Cortex of kidney (tissue), 1 donor: ENCODE measurements at places on chromosomes 5 and 9.

GRCh38 chr5:53481159-53481886 is 894 bp downstream of the FST start:
- no peak for DNase-seq

GRCh38 chr5:93342563-93343061 is 238.4 kb downstream of the NR2F1-AS1 start:
- no peak for DNase-seq

- DNase-seq, result no peak
These were observed 201.2 kb downstream of the ACTL7B start for GRCh38 chr9:108654566-108654965.

DNA sequence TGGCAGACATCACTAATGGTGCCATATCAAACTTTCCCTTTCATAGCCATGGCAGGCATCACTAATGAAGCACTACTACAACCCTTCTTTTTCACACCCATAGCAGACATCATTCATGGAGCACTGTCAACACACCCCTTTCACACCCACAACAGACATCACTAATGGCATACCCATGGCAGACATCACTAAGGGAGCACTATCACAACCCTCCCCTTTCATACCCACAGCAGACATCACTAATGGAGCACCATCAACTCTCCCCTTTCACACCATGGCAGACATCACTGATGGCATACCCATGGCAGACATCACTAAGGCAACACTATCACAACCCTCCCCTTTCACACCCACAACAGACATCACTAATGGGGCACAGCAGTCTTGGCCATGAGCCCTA is 33.7 kb downstream of the LAMC3 start:
- no peak for DNase-seq

- no peak for DNase-seq
These were observed 29.2 kb downstream of the ROR2 start for GRCh38 chr9:91920630-91921350.

GRCh38 chr9:96163161-96163560 is 138.8 kb downstream of the HSD17B3 start:
- no peak for DNase-seq

DNA sequence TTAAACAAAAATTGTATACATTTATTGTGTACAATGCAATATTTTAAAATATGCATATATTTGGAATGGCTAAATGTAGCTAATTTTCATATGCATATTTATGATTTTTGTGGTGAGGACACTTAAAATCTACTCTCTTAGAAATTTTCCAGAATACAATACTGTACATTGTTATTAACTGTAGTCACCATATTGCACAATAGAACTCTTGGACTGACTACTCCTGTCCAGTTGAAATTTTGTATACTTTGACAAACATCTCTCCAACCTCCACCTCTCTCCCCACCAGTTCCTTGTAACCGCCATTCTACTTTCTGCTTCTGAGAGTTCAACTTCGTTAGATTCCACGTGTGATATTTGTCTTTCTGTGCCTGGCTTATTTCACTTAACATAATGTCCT is 49.2 kb upstream of the TAF11L2 start:
- DNase-seq, result no peak

- no peak for DNase-seq
These were observed 461.5 kb downstream of the ANXA1 start for GRCh38 chr9:73613092-73613701.

DNA sequence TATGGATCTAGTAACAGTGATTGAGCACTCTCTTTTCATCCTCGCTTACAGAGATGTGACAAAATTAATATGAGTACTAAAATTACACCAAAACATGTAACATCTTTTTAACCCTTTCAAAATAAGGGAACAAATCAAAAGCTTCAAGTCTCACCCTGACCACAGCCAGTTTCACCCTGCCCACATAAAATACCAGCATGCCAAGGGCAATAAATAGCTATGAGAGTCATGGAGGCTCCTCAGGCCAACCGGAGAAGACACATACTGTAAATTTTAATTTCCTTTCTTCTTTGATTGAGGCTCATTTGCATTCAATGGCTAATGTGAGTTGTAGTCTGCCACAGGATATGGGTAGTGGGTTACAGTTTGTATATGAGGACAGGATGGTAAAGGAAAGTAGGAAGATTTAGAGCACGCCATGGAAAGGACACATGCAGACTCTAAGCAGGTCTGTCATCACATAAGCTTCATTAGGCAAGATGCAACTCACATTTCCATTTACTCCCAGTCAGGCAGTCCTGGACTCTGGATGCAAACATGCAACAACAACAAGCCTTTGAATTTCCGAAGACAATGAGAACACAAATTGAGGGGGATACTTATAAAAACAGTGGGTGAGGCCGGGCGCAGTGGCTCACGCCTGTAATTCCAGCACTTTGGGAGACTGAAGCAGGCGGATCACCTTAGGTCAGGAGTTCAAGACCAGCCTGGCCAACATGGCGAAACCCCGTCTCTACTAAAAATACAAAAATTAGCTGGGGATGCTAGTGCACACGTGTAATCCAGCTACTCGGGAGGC is 11.3 kb downstream of the IL4 start:
- no peak for DNase-seq

GRCh38 chr5:81427566-81427965 is 33.6 kb upstream of the ACOT12 start:
- no peak for DNase-seq

DNA sequence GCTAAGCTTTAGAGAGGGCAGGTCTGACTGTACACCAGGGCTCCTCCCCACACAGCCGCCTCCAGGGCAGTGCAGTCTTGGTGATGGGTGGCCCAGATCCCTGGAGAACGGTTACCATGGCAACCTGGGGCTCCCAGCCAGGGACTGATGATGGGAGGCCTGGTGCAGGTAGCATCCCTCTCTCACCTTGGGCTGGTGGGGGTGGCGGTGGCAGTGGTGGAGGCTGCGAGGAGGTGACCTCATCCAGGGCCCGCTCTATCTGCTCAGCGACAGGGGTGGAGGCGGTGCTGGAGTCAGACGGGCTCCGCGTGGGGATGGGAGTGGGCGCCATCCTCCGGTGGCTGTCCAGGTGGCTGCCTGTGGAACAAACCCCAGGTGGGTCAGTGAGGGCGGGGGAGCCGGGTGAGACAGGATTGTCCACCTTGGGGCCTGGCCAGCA is 12.3 kb downstream of the PRR7 start:
- no peak for DNase-seq

DNA sequence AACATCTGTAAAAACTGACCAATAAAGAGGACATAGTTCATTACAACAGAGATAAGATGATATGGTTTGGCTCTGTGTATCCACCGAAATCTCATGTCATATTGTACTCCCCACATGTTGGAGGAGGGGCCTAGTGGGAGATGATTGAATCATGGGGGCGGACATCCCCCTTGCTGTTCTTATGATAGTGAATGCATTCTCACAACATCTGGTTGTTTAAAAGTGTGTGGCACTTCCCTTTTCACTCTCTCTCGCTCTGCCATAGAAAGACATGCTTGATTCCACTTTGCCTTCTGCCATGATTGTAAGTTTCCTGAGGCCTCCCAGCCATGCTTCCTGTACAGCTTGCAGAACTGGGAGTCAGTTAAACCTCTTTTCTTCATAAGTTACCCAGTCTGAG is 292.8 kb downstream of the SLF1 start:
- no peak for DNase-seq

DNA sequence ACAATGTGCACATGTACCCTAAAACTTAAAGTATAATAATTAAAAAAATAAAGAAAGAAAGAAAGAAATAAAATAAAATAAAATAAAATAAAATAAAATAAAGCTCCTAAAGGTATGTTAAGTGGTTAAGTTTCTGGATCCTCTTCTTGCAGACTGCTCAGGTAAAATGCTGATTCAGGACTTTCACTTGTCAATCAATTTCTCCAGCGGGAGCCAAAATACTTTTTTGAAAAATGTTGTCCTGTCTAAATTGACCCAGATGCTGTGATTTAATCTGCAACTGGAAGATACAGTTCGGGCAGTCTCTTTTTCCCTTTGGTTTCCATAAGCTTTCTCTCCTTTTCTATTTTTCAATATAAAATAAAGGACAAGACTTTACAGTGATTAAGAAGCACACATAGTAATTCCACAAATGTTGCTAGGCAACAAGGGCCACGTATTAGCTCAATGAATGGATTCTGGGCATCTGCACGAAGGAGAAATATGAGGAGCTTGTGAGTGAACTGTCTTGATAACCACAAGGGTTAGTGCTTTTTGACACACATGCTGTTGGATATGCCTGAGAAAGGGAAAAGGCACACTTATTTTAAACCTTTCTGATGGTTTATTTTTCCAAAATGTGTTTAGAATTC is 38.6 kb downstream of the HTR4 start:
- no peak for DNase-seq

DNA sequence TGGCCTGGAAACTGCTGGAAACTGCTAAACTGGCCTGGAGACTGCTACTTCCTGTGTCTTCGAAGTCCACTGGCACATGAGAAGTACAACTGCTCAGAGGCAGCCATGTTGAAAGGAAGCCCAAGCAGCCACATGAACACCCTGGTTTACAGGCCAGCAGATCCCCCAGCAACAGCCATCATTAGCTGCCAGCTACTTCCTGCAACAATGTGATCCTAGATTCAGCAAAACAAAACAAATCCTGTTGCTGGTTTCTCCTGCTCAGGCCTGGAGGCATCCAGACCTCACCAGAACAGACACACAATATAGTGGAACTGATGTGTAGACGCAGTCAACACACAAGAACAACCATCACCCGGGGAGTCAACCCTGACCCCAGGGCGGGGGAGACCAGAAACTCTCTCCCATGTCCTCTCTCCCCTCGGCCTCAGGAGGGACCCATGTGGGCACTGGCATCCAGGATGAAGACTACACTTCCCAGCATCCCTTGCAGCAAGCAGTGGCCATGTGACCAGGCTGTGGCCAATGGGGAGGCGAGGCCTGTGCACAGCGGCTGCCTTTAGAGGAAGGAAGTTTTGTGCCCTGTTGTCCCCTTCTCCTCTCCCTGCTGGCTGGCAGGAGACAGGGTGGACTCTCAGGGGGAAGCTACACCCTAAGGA is 9.2 kb upstream of the LCN15 start:
- DNase-seq, result no peak

GRCh38 chr5:113663879-113664541 is 150.5 kb downstream of the YTHDC2 start:
- no peak for DNase-seq

DNA sequence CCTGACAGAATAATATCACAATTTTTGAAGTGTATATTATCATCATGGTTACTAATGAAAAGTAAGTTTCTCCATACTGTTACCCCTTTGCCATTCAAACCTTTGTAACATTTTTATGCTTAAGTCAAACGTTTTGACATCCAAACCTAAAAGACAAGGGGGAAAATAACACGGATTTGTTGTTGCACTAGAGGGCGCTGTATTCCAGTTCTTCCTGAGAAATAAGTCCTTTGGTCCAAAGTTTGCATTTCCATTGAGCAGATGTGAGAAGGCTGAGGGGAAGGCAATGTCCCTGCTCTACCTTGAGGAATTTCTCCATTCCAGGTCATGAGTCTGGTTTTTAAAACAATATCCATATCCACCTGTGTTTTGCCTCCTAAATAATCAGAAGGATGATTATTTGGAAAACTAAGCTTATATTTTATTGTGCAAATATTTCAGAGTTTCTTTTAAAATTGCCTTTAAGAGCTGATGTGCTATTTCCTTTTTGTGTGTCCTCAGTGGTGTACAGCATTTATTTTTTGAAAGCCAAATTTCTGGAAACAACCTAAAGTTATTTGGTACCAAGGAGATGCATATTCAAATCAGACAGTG is 9.7 kb downstream of the LECT2 start:
- DNase-seq, result no peak

DNA sequence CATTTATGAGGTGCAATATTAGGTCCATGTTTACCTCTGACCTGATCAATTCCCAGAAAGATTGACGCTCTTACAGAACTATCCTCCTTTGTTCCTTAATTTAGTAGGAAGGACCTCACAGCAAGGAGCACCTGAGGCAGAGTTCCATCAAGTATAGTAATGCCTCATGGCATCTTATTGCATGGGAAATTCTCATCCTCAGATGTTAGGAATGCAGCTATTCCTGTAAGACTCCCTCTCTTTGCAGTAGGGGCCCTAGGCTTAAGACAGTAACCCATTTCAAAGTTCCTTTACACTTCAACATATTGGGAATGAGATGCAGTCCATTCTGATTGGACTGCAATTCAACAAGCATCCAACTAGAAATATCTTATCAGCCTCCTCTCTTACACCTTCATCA is 69.8 kb downstream of the SLCO4C1 start:
- no peak for DNase-seq
